ENCODE measurements at places on chromosomes 4 and X. TPM values are rescaled to one million over a fixed set of nuclear protein-coding genes. Genes with fewer than 3 reads are reported as not detected.

- DNase-seq: no peak
- no peaks in the 10 kb centered on the region for H3K27me3 ChIP-seq
- H3K27ac ChIP-seq: no peak overlapping the region
- peaks cover 2% of the 10 kb centered on the region for H3K4me1 ChIP-seq
Measured at GRCh38 chrX:44303119-44303518, 40.4 kb downstream of the EFHC2 start.

DNA sequence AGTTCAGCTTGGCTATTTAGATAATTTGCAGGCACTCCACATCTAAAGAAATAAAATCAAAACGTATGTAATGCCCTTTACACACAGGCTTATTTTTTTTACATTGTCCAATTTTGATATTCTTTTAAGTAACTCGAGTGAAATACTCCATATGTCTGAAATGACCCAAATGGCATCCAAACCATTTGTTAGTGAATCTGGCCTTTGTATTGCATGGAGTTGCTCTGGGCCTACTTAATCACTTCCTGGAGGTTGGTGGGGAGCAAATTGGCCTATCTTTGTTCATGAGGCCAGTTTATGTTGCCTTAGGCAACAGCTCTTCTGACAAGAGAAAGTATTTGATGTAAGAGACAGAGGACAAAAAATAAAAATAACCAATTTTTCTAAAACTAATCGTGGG lies 47.6 kb upstream of the TMEM131L start:
- no peak overlapping the region for H3K27ac ChIP-seq
- no peak overlapping the region for H3K4me3 ChIP-seq
- no peak for DNase-seq
- H3K27me3 ChIP-seq: no peaks in the 10 kb centered on the region
- no peaks in the 10 kb centered on the region for H3K36me3 ChIP-seq

DNA sequence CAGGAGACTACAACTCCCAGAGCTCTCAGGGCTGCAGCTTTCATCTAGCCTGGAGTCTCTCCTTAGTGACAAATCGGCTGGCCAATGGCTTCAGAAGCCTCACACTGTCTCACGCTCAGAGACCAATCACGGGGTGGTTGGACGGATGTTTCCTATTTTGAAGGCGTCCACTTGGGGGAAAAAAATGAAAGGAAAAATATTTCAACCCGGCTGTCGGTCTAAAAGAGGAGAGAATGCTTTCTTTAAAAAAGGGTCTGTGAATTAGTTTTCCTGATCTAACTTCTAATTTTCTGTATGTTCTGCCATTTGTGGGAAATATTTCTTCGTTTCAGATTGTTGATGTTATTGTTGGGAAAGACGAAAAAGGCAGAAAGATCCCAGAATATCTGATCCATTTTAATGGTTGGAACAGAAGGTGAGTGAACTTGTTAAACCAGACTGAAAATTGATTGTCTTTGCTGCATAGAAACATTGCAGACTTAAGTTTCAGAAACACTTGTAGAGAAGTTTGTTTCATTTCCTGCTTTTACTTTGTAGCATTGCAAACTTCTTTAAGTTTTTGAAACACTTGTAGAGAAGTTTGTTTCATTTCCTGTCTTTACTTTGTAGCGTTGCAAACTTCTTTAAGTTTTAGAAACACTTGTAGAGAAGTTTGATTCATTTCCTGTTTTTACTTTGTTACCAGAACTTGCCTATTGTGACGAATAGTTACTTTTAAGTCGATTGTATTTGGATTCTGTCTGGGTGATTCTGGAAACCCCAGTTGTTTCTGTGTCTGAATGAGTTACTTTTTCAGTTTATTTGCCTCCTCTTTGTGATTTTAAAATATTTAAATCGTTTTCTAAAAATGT lies 1.6 kb downstream of the MSL3 start:
- peaks cover 11% of the 10 kb centered on the region for H3K36me3 ChIP-seq
- H3K27ac ChIP-seq: peak overlapping the region; percentile 94
- H3K4me3 ChIP-seq: peak overlapping the region; percentile 90
- peak; percentile 28 for DNase-seq
- peaks cover 13% of the 10 kb centered on the region for H3K4me1 ChIP-seq

GRCh38 chr4:10872833-10873517 lies 188.4 kb upstream of the CLNK start:
- no peaks in the 10 kb centered on the region for H3K36me3 ChIP-seq
- H3K27ac ChIP-seq: no peak overlapping the region
- H3K4me1 ChIP-seq: no peaks in the 10 kb centered on the region

TMEM156 gene
- total RNA-seq: not detected

DNA sequence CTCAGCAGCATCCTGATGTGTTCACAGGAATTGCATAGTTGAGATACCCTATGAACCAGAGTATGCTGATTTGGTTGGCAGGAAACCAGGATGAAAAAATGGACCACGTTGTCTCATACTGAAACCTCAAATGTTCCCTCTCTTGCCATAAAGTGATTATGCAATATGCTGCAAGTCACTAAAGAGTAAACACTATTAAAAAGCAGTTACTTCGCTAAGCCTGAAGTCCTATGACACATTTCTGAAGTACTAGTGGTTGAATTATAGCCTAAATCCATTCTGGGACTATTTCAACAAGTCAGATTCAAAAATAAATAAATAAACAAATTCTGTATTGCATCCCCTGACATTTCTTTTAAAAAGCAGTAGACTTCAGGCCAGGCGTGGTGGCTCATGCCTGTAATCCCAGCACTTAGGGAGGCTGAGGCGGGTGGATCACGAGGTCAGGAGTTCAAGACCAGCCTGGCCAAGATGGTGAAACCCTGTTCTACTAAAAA lies 106.0 kb upstream of the NAP1L5 start:
- peaks cover 3% of the 10 kb centered on the region for H3K4me1 ChIP-seq
- no peak overlapping the region for H3K4me3 ChIP-seq
- H3K36me3 ChIP-seq: peaks cover 8% of the 10 kb centered on the region
- no peak overlapping the region for H3K27ac ChIP-seq
- H3K27me3 ChIP-seq: no peaks in the 10 kb centered on the region
- no peak for DNase-seq

GAGE1 gene
- total RNA-seq: not detected

GRCh38 chr4:84022564-84022963 lies 476.5 kb downstream of the NKX6-1 start:
- no peak for DNase-seq
- H3K4me3 ChIP-seq: no peak overlapping the region
- no peaks in the 10 kb centered on the region for H3K36me3 ChIP-seq
- H3K27me3 ChIP-seq: no peaks in the 10 kb centered on the region

CCDC120 gene
- total RNA-seq: 27.1 TPM

DNA sequence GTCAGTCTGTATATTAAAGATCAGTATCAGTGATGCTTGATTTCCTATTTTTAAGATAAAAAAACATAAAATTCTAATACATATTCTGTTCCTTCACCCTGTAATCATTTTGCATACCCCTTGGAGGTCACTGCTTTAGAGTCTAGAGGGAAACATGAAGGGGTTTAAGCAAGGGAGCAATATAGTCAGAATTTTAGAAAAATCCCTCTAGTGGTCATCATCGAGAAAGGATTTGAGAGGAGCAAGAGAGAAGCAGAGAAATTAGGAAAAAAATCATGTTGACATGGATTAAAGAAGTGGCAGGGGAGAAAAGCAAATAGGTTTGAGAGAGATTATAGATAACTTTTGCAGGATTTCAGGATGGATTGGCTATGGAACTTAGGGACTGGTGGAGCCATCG lies 11.1 kb downstream of the APEX2 start:
- no peak overlapping the region for H3K27ac ChIP-seq
- H3K27me3 ChIP-seq: no peaks in the 10 kb centered on the region
- H3K4me3 ChIP-seq: no peak overlapping the region
- H3K4me1 ChIP-seq: no peaks in the 10 kb centered on the region

DNA sequence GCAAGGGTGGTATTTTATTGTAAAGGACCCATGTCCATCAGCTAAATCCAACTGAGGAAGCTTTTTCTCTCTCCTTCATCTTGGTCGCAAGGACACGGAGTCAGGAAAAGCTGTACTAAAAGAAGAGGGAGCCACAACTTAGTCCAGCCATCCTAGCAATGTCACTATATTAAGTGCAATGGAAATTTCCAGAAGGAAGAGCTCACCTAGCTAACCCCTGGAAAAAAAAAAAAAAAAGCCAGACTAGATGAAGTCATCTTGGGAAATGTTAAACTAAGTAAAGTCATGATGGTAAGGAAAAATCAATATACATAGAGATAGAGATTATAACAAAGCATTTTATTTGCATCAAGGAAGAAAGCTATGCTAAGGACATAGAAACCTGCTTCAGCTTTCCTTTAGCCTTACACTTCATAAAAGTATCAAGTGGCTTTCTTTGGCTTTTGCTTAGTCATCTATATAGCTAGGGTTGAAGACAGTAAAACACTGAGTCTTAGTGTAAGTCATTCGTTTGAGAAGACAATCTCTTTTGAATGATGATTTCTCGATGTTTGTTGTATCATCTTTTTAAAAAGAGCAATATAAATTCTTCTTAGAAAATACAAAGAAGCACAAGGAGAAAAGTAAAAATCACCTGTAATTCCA lies 18.6 kb upstream of the CA5B start:
- no peaks in the 10 kb centered on the region for H3K27me3 ChIP-seq
- H3K36me3 ChIP-seq: peaks cover 1% of the 10 kb centered on the region
- no peak for DNase-seq
- peaks cover 14% of the 10 kb centered on the region for H3K4me1 ChIP-seq
- H3K27ac ChIP-seq: no peak overlapping the region

TRO gene
- 156 TPM for total RNA-seq

- no peak overlapping the region for H3K27ac ChIP-seq
- H3K4me1 ChIP-seq: peaks cover 4% of the 10 kb centered on the region
- H3K36me3 ChIP-seq: no peaks in the 10 kb centered on the region
Measured at GRCh38 chr4:73707918-73708577, 32.3 kb upstream of the CXCL8 start.

PHF8 gene
- 47.8 TPM for total RNA-seq

DNA sequence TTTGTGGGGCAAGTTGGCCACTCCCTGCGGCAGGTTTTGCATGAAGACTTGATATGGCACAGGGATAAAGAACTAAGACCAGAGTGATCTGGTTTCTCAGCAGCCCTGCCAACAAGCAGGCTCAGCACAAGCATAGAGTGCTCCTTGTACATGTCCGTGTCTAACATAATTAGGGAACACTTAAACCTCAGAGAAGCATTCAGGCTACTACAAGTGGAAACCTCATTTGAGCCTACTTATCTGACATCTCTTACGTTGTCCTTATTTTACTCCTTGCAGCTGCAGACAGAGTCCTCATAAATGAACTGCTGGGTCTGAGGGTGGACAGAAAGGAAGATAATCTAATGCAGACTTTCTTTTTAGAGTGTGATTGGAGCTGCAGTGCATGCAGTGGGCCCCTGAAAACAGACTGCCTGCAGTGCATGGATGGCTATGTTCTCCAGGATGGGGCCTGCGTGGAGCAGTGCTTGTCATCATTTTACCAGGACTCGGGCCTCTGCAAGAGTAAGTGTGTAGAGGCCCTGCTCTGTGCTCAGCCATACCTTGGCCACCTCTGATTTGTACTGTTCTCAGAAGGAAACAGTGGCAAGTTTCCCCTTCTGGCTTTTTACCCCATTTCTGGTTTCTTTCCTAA lies 179.1 kb upstream of the ANXA3 start:
- H3K27me3 ChIP-seq: no peaks in the 10 kb centered on the region
- no peak overlapping the region for H3K27ac ChIP-seq
- peaks cover 14% of the 10 kb centered on the region for H3K4me1 ChIP-seq
- H3K4me3 ChIP-seq: no peak overlapping the region
- no peak for DNase-seq

LANCL3 gene
- 0.24 TPM for total RNA-seq

SAGE1 gene
- not detected for total RNA-seq

NEIL3 gene
- 6.6 TPM for total RNA-seq

ETDB gene
- total RNA-seq: not detected

GRCh38 chr4:11021333-11021732 lies 336.8 kb upstream of the CLNK start:
- peaks cover 6% of the 10 kb centered on the region for H3K27me3 ChIP-seq
- H3K36me3 ChIP-seq: no peaks in the 10 kb centered on the region
- peaks cover 5% of the 10 kb centered on the region for H3K4me1 ChIP-seq
- no peak for DNase-seq
- no peak overlapping the region for H3K4me3 ChIP-seq
- H3K27ac ChIP-seq: peak overlapping the region; percentile 13

DNA sequence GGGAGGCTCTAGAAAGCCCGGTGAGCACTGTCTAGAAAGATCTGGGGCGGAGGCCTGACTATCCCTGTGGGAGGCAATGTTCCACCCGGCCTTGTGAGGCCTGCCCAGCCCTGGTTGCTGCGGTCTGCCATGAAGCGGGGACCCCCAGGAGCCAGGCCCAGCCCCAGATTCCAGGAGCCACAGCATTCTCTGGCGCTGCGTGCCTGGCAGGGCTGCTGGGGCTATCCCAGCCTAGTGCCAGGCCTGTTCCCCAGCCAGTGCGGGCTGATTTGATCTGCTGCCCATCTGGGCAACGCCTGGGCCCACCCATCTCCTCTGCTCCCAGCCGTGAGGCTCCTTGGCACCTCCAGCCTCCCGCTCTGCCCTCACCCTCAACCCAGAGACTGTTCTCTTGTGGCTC lies 19.6 kb downstream of the ATP2B3 start:
- H3K27me3 ChIP-seq: peaks cover 3% of the 10 kb centered on the region
- no peak overlapping the region for H3K4me3 ChIP-seq
- no peak overlapping the region for H3K27ac ChIP-seq
- no peaks in the 10 kb centered on the region for H3K4me1 ChIP-seq
- DNase-seq: no peak

DNA sequence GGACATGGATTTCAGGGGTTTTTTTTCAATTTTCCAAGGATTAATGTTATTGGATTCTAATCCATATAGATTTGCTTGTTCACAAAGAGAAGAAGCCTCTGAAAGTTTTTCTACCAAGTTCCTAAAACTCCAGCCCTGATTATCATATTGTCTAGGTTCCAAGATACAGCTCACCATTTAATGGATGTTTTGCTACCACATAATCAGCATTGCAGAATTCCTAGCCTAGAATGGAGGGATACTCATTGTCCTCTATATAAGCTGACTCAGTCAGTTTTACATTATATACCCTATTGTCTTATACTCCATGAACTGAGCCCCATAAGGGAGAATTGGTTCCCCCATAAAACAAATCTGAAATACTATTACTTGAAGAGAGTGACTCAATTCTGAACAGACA lies 664.7 kb upstream of the FAM241A start:
- H3K4me1 ChIP-seq: no peaks in the 10 kb centered on the region
- H3K36me3 ChIP-seq: no peaks in the 10 kb centered on the region
- no peak overlapping the region for H3K27ac ChIP-seq

CLDN24 gene
- not detected for total RNA-seq

ARHGAP36 gene
- total RNA-seq: 0.42 TPM

All from progenitor cell of endocrine pancreas (in vitro differentiated cells).